ENCODE measurements at places on chromosomes 6 and 20.

DNA sequence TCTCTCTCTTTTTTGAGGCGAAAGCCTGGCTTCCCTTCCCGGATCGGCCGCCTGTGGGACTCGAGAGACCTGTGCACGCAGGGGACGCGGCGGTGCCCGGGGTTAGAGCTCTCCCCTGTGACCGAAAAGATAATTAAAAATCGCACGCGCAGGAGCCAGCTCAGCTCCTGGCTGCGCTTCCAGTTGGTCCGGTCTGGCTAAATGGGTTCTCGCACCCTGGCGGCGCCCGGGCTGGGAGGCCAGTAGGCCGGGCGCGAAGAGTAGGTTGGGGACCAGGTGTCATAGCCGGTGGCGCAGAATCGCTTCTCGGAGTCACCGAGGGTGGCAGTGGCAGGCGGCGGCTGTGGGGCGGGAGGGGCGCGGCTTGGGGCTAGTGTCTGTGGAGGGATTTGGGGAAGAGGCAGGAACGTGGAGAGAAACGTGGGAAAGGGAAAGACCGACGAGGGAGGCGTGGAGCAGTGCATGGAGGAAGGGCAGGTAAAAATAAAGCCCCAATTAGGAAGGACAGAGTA is 41.9 kb upstream of the SUPT3H start:
- DNase-seq, result peak; percentile 31

GRCh38 chr20:59994697-59995122 is 36.5 kb downstream of the CDH26 start:
- peak; percentile 3 for DNase-seq

GRCh38 chr6:137680705-137681346 is 186.2 kb upstream of the TNFAIP3 start:
- peak; percentile 82 for DNase-seq

GRCh38 chr20:15563836-15564235 is 1009.4 kb downstream of the KIF16B start:
- no peak for DNase-seq

DNA sequence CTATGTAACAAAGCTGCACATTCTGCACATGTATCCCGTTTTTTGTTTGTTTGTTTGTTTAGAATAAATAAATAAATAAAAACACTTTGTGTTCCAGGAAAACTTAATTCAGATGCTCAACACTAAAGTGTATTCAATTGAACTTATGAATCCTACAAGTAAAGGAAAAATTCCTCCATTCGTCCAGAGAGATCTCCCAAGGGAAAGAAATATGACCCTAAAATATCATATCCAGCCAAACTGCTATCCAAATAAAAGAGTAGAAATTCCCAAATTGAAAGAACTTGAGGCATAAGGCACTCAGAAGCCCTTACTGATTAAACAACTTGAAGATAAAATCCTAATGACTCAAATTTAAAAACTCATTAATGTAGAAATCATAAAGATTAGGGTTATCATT is 90.4 kb downstream of the MOXD1 start:
- no peak for DNase-seq

GRCh38 chr6:134373282-134373922 is 55.5 kb upstream of the SGK1 start:
- peak; percentile 80 for DNase-seq

GRCh38 chr6:22530506-22530905 is 38.9 kb upstream of the HDGFL1 start:
- no peak for DNase-seq

DNA sequence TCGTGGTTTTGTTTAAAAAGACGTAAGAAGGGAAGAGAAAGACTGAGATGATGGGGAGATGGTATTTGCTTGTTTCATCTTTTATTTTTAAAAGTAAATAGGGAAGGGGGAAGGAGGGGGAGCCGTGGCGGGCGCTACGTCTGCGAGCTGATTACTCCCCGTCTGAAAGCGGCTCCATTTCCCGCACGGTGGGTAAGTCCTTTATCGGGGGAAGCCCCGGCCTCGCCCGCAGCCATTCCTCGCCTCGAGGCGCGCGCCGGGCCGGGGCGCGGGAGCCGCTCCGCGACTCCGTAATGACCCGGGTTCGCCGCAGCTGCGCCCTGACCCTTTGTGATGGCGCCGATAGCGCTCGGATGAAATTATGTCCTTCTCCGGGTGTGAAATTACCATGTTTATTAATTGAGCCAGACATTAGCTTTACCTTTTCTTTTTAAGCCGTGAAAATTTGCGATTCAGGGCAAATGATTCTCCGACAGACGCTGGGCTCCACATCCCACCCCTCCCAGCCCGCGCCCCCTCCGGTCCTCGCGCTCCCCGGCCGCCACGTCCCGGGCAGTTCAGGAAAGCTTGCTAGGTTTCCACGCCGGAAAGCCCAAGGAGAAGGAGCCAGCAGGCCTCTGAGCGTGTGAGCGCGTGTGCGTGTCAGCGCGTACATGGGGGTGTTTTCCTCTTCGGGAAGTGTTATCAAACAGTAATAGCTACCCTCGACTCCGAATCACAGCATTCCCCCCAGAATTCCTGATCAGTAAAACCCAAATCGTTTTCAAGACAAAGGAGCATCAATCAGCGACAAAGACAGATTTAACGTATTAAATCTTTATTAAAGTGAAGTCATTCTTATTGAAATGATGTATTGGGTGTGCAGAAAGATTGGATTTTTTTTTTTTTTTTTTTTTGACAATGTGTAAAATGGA is 30.0 kb downstream of the TFAP2A start:
- no peak for DNase-seq

DNA sequence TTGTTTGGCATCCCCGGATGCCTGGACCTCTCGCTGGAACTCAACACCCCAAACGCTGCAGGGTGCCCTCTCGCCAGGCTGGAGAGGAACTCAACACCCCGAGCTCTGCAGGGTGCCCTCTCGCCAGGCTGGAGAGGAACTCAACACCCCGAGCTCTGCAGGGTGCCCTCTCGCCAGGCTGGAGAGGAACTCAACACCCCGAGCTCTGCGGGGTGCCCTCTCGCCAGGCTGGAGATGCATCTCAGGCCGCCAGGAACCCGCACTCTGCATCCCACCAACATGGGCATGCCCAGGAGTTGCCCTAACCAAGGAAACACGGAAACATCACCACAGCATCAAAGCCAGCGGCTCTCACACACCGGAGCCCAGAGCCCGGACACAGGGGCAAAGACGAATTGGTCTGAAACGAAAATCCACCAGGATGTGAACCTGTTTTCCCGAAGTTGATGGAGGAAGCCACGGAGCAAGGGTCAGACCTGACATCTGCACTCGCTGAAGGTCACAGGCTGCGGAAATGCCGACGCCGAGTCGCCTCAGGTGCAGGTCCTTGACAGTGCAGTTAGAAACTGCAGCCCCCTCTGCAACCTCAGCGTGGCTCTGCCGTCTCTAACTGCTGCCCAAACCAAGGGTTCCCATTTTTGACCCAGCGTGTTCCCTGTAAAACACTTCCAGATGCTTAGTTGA is 37.5 kb downstream of the DLL1 start:
- DNase-seq, result no peak

- no peak for DNase-seq
These were observed 67.1 kb downstream of the ELOVL5 start for GRCh38 chr6:53281518-53282215.

DNA sequence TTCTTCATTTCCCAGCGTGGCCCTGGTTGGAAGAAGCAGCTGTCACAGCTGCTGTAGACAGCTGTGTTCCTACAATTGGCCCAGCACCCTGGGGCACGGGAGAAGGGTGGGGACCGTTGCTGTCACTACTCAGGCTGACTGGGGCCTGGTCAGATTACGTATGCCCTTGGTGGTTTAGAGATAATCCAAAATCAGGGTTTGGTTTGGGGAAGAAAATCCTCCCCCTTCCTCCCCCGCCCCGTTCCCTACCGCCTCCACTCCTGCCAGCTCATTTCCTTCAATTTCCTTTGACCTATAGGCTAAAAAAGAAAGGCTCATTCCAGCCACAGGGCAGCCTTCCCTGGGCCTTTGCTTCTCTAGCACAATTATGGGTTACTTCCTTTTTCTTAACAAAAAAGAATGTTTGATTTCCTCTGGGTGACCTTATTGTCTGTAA is 292.7 kb downstream of the ESR1 start:
- DNase-seq, result peak; percentile 60

GRCh38 chr20:32828029-32828680 is 8.4 kb downstream of the MAPRE1 start:
- peak; percentile 65 for DNase-seq

- no peak for DNase-seq
These were observed 1.6 kb upstream of the ADIG start for GRCh38 chr20:38579219-38579910.

GRCh38 chr6:100774681-100775080 is 106.4 kb downstream of the ASCC3 start:
- DNase-seq, result no peak

- DNase-seq, result no peak
These were observed 228.6 kb downstream of the KCNQ5 start for GRCh38 chr6:72850469-72850868.

DNA sequence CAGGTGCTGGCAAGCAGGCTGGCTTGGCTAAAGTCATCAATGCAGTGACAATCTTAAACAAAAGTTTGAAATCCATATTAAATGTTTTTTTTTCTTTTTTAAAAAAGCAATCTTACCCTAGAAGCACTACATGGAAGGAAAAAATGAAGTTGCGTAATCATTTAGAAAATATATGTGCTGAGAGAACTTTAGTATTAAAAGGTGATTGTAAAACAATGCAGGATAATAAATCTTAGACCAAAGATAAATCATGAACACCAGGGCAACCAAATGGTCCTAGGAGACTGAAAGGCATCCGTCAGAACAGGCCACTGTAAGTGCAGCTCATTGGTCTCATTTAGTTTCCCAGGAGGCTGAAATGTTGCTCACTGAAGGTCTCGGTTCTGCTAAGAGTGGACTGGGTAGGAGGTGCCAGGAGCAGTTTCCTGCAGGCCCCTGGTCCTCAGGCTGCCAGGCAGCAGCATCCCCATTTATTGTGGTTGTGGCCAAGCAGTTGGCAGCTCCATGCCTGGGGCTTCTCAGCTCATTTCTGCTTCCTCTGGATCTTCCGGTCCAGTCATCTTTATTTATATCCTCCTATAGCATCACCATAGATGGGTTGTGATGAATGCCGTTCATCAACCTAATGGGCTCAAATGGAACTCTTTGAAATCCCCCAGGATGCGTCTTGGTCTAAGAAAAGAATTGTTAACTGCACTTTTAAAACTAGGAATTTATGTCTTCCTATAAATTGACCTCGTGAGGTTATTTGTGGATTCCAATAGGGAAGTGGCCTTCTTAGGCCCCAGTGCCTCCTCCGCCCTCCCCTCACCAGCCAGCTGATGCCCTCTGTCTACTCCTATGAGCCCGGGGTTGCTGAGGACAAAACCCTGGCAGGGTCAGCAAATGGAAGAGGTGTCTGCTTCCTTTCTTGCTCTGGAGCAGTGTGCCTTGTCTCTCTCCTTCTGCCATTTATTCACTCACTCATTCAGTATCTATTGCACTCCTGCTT is 269.0 kb downstream of the UST start:
- DNase-seq, result peak; percentile 10

DNA sequence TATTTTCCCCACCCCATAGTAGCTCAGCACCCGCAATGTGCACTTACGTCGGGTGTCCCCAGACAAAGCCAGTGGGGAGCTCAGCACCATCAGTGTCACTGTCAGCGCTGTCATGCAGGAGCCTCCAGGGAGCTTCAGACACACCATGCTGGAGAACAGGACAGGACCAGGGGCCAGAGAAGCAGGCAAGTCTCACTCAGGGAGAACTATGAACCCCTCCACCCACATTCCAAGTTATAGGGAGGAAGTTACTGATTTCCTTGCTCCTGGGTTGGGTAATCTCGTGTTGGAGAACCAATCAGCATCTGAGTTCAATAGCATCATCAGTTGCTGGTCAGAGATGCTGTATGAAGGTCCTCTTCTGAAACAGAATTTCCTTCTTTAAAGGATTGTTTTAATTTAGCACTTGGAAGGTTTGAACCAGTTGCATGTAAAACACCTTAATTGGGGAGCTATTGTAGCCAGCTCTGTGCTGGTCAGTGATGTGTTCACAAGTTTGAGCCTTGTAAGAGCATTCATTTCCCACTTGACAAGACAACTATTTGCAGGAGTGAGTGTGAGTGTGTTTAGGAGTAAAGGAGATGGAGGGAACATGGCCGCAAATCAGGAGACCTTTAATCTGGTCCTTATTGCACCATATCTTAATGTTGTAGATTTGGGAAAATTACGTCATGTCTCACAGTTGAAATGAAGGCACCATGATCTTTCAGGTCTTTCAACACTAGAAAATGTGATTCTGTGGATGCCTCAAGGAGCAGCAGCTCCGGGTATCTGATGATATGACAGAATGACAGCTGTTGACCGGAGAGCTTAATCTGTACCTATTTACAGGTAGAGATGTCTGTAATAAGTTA is at the start of gene HLA-DRB1:
TSS of gene HLA-DRB1 (minus strand) at position 253 of the 854 bp plus-strand sequence. CDS start at position 147, 106 bp downstream.
- no peak for DNase-seq

DNA sequence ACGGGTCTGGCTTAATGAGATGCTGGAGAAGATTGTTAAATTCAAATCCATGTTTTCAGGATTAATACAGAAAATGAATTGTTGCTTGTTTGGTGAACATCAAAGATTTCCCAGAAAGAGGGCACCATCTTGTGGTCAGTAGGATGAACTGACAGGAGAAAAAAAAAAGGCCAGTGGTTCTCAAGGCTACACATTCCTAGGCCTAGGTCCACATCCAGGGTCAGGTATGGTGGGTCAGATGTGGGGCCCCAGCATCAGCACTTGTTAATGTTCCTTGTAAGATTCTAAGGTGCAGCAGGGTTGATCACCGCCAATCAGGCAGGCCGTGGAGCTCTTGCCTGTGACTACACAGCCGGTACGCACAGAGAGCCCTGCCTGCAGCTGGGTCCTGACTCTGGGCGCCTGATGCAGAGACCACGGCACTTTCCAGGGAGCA is 34.0 kb upstream of the FOXO3 start:
- DNase-seq, result peak; percentile 69

- DNase-seq, result peak; percentile 50
These were observed 33.4 kb upstream of the ZMYND8 start for GRCh38 chr20:47389867-47390347.

- no peak for DNase-seq
These were observed 392.5 kb upstream of the SASH1 start for GRCh38 chr6:147949981-147950622.

DNA sequence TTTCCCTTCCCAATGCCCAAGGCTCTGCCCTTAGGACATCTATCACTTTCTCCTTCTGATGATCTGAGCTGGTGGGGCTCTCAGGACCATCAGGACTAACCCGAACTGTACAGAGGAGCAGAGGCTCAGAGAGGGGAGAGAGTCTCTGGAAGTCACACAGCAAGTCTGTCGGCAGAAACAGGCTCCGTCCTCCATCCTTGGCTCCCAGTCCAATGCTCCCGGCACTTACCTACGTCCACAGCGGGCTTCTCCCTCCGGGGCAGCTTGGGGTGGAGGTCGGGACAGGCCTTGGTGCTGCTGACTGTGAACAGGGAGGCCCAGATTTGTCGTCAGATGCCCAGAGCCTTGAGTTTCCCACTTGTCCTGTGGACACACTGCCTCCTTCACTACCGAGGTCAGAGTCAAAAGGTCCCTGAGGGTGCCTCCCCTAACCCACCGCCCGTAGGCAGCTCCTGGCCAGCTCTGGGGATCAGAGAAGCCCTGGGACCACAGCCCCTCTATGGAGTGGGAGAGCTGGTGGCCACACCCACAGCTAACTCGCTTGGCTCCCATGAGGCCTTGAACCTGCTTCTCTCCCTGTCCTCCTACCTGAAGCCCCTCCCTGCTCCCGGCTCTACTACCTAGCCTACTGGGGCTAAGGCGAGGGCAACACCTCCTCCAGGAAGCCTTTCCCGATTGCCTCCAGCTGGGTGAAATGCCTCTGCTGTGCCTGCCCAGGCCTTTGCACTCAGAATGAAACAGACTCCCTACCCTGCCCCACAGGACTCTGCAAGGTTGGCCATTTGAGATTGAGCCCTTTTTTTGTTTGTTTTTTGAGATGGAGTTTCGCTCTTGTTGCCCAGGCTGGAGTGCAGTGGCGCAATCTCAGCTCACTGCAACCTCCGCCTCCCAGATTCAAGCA is 22.6 kb downstream of the VSTM2L start:
- no peak for DNase-seq
